Hippocampal formation (tissue), 2 donors: ENCODE measurements at places on chromosomes 12 and 14.

- DNase-seq, result no peak
Measured at GRCh38 chr12:125283521-125283920, 218.3 kb downstream of the AACS start.

DNA sequence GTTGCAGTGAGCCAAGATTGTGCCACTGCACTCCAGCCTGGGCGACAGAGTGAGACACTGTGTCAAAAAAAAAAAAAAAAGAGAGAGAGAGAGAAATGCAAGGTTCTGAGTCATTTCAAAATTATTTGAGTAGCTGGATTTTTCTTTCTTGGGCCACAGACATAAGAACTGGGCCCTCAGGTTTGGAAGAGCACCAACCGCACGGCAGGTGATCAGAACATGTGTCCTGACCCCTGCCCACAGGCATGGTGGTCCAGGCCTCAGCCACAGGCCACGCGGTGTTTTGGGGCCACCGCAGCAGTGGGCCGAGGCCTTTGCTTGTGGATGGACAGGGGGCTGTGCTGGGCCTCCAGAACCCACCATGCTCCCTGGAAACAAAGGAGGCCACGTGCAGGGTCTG is 126.7 kb downstream of the CALM1 start:
- no peak for DNase-seq

DNA sequence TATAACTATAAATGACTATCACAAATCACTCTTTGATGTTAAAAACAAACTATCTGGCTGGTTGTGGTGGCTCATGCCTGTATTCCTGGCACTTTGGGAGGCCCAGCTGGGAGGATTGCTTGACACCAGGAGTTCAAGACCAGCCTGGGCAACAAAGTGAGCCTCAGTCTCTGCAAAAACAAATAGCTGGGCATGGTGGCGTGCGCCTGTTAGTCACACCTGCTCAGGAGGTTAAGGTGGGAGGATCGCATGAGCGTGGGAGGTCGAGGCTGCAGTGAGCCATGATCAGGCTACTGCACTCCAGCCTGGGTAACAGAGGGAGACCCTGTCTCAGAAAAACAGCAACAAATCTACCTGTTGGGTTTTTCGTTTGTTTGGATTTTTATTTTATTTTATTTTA is 5.4 kb downstream of the TXNRD1 start:
- DNase-seq, result no peak

DNA sequence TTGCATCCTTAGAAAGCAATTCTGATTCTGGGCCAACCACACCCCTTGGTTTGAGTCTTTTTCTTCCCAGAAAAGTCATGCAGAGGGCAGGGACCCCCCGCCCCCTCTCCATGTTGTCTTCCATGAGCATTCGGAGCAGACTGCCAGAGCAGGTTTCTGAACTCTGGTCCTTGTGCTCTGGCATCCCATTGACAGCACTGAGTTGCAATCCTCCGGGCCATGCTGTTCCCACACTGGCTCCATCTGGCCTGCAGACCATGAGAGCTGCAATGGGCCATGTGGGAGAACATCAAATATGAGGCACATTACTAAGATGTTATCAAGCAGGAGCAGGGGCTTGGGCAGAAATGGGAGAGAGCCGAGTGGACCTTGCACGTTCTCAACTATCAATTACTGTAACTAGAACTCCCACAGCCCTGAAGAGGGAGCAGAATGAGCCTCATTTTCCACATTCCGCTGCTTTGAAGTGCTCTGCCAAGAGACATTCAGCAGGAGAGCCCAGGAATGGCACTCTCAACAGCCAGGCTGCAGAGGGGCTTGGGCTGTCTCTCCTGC is 157.4 kb downstream of the STXBP6 start:
- DNase-seq, result no peak

DNA sequence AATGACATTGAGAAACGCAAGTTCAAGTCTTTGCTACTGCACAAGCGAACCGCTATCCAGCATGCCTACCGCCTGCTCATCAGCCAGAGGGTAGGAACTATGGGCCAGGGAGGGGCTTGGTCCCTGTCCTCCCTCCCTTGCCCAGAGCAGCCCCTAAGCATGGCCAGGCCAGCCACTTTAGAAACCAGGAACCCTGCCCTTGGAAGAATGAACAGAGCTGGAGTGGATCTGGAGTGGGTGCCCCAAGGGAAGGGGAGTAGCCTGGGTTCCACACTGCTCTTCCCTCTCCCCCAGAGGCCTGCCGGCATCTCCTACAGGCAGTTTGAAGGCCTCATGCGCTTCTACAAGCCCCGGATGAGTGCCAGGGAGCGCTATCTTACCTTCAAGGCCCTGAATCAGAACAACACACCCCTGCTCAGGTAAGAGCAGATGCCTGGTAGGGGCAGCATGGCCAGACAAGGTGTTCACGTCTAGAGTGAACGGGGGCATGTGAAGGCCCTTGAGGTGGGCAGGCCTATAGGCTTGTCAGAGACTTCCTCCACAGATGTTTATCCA is 55.8 kb downstream of the TPCN1 start:
- DNase-seq, result no peak

DNA sequence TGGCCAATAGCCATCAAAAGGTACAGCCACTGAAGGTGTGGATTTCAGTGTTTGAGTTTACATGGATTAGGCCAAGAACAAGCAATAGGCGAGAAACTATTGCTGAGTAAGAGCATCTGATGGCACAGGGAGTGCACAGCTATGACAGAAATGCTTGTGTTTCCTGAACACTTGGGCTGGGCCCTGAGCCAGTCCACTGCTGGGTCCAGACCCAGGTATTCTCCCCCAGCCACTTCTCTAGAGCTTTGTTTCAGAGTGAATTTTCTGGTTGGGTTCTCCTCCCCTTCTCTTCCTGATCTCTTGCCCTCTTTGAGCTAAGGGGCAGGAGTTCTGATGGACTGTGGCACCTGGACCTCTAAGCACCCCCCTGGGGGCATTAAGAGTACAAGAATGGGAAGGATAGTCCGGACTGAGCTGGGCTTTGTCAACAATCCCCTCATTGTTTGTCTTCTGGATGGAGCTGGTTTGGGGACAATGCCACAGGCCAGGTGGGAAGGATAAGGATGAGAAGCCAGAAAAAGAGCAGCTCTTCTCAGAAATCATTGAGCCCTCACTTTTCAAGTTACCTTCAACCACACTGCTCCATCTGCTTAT is 8.3 kb downstream of the HOXC5 start:
- no peak for DNase-seq
